ENCODE measurements at places on chromosomes 7 and 10. TPM values are rescaled to one million over a fixed set of nuclear protein-coding genes. Genes with fewer than 3 reads are reported as not detected.
A peak's percentile ranks its signal among the peaks of the same experiment; 100 is the strongest.

DNA sequence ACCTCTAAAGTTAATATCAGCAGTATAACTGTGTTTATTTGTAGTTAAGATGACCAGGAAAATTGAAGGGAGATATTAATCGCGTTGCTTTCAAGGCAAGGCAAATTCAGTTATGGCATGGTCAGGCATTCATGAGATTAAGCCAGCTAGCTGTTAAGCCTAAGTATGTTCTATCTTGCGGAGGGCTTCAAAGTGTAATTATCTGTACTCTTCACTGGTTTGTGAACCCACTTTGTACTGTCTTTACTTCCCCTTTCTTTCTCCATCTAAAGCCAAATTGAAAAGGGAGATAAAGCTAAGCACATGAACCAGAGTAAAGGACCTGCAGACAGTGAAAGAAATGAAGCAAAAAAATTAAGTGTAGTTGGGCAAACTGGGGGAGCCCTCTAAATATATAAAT is 483.1 kb upstream of the NRP1 start:
- DNase-seq: no peak

- peak; percentile 92 for DNase-seq
Measured at GRCh38 chr10:23314835-23315239, 29.8 kb downstream of the C10orf67 start.

DNA sequence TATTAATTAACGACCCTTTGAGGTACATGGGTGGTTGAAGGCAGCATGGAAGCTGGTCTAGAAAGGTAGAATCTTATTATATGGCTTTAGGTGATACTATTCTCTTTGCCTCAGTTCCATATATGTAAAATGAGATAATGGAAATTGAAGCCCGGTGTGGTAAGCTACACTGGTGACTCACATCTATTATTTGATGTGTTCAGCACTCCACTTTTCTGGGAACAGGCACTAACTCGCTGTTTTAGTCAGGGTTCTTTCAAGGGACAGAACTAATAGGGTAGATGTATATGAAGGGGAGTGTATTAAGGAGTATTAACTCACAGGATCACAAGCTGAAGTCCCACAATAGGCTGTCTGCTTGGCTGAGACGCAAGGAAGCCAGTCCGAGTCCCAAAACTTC is 4.4 kb upstream of the TRUB1 start:
- DNase-seq: no peak

DNA sequence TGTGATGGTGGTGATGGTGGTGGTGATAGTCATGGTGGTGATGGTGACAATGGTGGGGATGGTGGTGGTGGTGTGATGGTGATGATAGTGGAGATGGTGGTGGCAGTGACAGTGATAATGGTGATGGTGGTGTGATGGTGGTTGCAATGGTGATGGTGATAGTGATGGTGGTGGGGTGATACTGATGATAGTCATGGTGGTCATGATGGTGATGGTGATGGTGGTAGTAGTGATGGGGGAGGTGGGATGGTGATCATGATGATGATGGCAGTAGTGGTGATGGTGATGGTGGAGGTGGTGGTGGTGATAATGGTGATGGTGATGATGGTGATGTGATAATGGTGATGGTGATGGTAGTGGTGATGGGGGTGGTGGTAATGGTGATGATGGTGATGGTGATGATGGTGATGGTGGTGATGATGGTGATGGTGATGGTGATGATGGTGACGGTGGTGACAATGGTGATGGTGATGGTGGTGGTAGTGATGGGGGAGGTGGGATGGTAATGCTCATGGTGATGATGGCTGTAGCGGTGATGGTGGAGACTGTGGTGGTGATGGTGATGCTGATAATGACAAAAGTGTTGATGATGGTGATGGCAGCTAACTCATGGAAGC is 4.7 kb upstream of the PWWP2B start:
- DNase-seq: no peak

DNA sequence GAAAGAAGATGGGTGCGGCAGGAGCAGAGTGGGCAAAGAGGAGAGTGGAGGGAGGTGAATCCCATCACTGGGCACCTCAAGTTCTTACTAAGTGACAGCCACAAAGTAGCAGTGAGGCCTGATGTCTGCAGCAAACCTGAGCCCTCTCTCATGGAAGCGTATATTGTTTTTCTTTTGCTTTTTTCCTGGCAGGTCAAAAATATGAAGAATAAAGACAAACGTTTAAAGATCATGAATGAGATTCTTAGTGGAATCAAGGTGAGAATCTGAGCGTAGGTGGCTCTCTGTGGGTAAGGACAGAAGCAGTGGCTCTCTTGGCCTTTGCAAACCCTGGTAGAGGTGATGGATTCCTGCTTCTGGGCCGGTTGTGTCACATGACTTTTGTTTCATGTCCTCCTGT is 22.8 kb downstream of the ABCC2 start:
- no peak for DNase-seq

DNA sequence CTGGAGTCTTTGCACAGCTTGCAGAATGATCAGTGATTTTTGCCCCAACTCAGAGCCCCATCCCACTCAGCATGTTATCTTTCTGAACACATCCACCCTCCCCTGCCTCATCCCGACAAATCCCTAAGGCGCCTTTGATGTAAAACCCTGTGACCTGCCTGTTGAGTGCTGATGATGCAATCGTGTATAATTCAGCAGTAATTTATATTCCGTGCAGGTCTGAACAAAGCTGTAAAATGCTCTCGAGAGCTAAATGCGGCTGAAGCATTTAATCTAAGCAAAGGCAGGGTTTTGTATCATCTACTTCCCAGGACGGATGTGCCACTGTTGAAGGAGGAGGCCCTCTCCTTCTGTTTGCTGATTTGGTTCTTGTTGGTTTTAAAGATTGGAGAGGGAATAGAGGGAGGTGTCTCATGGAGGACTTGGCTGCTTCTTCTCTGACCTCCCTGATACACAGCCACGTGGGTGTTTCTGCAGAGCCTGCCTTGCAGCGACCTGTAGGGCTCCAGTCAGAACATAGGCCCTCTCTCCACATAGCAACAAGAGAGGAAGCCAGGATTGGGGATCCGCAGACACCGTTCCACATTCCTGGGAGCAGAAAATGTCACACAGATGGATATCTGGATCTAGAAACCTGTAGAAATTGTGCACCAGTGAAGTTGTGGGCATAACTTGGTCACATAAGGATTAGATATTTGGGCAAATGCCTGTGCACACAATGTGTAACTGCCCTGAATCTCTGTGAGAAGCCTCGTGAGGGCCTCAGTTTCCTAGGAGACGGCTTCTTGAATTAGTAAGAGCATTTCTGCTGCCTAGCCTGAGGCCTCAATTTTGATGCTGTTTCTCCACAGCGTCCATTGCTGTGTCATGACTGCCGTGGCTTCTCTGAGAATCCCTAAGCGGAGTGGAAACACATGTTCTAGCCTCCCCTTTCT is 90.2 kb upstream of the AGK start:
- DNase-seq: peak; percentile 9

GRCh38 chr7:16649196-16649595 is 3.2 kb downstream of the BZW2 start:
- peak; percentile 39 for DNase-seq

- DNase-seq: no peak
Measured at GRCh38 chr10:124184208-124184830, 90.9 kb upstream of the CHST15 start.

DNA sequence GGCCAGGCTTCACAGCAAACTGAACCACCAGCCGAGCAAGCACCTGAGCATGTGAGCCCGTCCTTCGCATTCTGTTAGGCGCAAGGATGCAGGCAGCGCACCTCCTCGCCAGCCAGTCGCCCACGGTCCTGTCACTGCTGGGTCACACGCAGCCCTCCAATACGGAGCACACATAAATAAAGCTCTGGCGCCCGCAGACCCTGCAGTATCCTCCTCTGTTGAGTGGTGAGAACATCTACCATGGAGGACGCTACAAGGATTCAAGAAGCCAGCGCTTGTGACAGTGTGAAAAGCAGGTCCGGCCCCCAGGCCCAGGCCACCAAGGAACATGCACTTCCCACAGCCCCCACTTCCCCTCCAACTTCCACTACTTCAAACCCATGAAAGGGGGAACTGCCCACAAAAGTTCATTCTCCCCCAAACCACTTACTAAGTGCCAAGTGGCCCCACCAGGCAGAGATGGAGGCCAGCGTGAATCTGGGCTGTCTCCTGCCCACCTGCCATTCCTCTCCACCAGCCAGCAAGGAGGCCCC is 34.8 kb downstream of the VOPP1 start:
- no peak for DNase-seq

DNA sequence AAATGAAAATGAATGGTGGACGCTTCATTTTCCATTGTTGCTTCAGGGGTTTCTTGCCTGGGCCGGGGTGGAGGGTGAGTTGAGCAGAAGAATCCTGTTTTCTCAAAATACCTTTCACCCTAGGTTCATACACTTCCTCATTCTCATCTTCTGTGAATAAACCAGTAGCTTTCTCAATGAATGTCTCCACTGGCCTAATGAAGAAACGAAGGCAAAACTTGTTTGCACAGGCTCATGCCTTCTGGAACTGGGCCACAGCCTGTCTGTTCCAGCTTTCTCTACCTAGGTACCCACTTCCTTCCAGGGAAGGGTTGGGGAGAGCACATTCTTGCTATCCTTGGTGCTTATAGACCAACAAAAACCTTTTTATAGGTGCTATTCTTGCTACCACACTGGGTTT is 21.3 kb downstream of the STMP1 start:
- DNase-seq: no peak

DNA sequence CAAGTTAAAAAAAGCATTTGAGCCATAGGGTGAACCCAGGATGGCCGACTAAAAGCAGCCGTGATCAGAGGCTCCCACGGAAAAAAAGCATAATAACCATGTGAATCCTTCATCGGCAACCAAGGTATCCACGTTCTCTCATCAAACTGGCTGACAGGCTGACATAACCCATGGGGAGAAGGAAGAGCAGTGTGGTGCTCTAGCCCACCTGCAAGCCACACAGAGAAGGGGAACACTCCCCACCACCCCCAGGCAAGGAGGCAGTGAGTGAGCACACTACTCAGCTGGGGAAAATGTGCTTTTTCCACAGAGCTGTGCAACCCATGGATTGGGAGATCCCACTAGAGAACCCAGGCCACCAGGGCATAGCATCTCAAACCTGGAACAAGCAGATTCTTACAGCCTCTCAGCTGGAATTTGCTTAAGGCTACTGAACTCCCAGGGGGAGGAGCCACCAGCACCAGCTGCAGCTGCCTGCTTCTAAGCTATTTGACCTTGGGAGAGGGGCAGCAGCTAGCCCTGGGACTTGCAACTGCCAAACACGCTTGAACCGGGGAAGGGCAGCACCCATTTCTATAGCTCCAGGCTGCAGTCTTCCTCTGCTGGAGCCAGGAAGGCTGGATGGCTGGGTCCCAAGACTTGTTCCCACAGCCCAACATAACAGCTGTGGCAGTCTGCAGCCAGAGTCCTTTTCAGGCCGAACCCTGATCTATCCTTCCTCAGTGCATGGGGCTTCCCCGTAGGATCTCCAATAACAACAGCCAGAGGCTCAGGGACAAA is 178.2 kb upstream of the NRG3 start:
- DNase-seq: no peak

- DNase-seq: peak; percentile 99
Measured at GRCh38 chr10:110076559-110077318, 69.0 kb downstream of the ADD3 start.

DNA sequence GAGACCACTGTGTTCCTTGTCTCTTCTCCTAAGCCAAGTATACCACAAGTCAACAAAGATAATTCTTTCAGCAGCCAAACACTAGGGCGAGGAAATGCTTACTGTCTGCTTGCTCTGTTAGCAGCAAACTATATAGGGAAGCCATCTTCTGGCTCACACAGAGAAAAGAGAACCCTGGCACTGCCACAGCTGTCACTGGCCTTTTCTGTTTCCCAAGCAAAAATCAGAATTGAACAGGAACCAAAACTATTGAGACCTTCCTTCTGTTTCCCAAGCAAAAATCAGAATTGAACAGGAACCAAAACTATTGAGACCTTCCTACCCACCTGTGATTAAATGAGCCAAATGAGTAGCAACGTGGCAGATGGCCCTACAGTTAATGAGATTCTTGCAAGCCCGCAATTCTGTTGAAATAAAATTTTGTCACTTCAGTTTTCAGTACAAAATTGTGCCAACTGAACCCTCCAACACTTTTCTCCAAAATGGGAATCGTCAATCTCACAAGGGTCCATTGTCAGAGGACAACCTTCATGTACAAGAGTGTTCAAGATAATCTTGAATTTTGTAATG is 54.5 kb downstream of the LRRTM3 start:
- no peak for DNase-seq

ERV3-1 gene
- 9.0 TPM for total RNA-seq

RNF133 gene
- 0.54 TPM for total RNA-seq

CALY gene
- not detected for total RNA-seq

CH25H gene
- not detected for total RNA-seq

ABI1 gene
- 18.6 TPM for total RNA-seq

UPK3B gene
- total RNA-seq: 0.18 TPM

PDZD7 gene
- 0.27 TPM for total RNA-seq

SAMD9L gene
- total RNA-seq: 22.6 TPM

ZNF32 gene
- 65.3 TPM for total RNA-seq

Measured in fibroblast of the aortic adventitia (primary cell).